ENCODE measurements at places on chromosomes 3 and 15.

DNA sequence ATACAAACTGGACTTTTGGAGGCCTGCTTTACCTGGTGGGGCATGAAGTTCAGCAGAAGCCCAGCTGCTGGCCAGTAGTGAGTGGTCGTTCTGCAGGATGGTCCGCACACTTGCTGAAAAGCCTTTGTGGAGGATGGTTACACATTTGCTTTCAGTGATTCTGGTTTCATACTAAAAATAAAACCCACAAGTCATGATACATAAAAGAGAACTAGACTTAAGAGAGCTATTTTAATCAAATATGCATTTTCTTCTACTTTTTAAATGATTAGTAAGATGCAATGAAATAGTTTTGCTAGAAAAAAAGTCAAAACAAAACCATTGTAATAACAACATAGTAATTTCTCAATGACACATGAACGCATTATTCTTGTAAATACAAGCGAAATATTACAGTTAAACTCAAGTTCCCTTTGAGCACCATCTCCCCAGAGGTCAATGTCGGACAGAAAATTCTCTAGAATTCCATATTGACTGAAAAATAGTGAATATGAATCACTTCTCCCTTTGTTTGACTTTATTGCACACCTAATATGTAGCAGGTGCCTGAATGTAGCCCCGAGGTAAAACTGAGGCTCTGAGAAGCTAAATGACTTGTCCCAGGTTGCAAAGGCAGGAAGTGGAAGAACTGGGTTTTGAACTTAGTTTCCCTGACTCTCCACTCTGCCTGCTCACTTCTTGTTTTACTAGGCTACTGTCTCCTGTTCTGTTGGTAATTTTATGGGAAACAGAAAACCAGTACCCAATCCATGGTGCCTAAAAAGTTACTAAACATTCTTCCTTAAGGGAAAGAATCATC, 8.3 kb downstream of the IL5RA start:
- DNase-seq: no peak

DNA sequence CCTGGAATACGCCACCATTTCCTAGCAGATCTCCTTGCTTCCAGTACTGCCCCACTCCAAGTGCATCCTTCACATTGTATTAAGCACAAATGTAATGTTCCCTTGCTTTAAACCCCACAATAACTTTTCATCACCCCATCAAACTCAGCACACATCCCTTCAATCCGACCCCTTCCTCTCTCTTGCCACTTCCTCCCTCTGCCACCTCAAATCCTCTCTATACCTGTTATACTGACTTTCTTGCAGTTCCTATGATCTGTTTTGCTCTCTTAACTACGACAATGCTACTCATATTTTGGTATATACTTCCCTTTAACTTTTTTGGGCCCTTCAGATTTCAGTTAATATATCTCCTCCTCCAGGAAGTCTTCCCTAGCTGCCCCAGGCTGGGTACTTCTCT, 14.1 kb downstream of the PARL start:
- DNase-seq: no peak

DNA sequence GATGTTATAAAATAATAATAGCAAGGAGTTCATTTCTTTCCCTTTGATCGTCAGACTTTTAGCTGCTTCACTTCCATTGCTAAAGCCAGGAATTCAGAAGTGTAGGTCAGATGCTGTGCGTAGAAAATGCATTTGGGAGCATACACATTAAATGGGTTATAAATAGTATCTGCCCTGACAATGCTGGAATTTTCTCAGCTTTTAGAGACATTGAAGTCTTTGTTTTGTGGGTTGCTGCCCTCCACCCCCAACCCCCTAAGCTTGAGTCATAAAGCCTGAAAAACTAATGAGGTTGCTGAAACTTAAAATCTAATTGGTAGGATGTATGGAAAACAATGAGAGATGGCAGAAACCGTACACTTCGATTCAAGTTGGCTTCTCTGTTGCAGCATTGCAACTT, 81.9 kb downstream of the MITF start:
- DNase-seq: no peak

GRCh38 chr3:128709038-128709437, 16.9 kb upstream of the RAB7A start:
- no peak for DNase-seq

DNA sequence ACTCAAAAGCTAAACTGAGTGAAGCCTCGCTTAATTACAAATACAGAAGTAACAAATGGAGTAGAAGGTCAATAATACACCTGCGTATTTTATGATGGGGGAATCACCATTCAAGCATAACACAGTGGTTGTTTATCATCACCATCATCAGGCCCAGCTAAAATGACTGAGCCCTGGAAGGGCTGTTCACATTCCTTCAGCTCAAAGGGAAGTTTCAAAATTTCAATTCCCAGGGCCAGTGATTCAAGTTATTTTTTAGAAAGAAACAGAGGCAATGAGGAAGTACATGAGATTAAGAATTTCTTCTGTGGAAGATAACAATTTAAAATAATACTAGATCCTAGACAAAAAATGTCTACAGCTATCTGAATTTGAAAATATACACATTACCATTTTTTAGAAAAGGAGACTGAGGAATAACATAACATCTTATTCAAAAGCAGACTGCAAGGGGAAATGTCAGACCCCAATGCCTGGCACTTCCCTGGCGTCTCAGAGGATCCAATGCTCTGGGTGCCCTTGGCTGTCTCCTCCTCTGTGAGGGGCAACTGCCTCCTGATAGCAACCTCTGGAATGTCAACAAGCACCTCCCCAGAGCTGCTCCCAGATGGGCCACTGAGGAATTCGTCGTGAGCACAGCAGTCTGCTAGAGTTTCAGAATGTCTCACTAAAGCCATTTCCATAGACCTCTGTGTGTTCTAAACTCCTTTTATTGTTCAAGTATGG, 22.8 kb downstream of the EHD4 start:
- no peak for DNase-seq

DNA sequence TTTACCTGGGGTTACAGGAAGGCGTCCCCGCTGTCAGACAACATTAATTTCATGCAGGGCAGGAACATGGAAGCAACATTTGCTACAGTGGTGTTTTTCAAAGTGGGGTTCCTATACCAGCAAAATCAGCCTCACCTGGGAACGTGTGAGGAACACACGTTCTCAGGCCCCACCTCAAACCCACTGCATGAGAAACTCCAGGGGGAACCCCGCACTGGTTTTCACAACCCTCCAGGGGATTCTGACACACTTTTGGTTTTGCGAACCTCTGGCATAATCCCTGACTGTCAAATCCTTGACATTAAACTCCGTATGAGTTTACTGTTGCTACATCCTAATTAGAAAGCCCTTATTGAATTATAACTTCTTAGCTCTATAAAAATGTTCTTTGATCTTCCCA, 127.7 kb downstream of the LRRK1 start:
- no peak for DNase-seq

DNA sequence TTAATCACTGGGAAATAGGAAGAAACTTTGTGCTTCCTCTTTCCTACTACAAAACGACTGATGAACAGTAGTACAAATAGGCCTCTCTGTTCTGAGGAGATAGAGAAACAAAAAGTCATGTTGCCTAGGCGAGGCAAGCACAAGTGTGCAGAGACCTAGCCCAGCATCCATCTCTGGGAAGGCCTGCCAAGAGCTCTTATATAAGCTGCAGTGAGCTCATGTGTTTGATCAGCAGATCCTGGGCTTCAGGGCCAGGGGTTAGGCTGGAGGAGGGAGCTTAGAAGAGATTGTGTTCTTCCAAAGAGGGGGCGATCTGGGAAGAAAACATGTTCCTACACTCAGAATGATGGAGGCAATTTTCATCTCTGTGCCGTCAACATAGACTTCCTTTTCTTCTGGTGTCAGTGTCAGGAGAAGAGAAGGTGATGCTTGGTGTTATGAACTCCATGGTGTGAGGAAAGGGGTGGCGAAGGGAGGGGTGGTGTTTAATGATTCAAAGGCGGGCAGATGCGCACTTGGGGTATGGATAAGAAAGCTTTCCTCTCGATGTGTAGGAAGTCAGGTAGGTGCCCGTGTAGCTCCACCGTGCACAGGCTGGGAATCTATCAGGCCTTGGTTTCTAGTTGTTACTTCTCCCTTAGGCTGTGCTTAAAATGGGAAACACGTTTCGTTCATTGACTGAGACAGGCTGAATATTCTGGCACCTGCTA, 29.5 kb upstream of the ETV5 start:
- DNase-seq: peak; percentile 49

All from dorsolateral prefrontal cortex (tissue), 122 donors.